ENCODE measurements at places on chromosomes 3 and 15.

- DNase-seq, result no peak
These were observed 143.5 kb downstream of the NUP210 start for GRCh38 chr3:13276438-13277195.

DNA sequence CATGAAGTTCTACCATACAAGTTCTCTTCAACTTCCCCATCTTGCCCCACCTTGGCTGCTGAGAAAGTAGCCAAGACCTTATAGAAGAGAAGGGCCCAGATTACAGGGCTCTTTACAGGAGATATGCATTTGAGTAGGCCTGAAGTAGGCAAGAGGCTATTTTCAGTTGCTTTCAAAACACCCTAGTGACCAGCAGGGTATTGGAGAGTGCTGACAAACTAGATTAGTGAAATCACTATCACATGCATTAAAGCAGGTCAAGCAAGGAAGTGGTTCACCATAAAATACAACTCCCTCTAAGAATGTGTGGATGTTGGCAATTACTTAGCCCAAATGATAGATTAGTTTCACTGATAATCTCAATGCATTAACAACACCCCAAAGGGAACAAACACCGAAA is 2.7 kb upstream of the LZTFL1 start:
- no peak for DNase-seq

DNA sequence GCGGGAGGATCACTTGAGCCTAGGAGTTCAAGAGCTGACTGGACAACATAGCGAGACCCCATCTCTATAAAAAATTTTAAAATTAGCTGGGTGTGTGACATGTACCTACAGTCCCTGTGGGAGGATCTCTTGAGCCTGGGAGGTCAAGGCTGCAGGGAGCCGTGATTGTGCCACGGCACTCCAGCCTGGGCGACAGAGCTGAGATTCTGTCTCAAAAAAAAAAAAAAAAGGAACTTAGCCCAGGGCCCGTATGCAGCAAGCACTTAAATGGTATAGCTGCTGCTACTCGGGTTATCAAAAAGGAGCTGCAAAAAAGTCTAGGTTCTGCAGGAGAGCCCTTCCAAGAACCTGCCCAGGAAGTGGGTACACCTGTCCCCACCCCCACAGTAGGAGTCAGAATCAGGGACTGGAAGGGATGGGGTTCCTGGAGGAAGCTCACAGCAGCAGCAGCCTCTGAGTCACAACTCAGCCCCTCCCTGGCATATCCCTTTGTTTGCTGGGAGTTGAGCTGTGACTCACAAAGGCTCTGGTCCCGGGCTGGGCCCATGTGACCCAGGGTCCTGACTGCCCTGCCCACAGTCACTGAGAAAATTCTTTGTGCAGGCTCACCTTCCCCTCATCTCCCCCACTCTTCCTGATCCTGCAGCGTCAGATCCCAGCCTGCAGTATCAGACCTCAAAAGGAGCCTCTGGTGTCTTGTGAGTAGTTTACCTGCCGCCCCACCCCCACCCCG is at the start of gene SPATA12:
SPATA12 (plus strand) TSS at position 576 of the 733 bp plus-strand sequence. CDS start 13,031 bp downstream, outside the sequence.
- peak; percentile 96 for DNase-seq

GRCh38 chr3:187242435-187242834 is 45.1 kb downstream of the RTP1 start:
- no peak for DNase-seq

GRCh38 chr15:33211176-33211808 is 16.8 kb upstream of the FMN1 start:
- no peak for DNase-seq

GRCh38 chr3:124586126-124587052 is 143.9 kb upstream of the UMPS start:
- no peak for DNase-seq

DNA sequence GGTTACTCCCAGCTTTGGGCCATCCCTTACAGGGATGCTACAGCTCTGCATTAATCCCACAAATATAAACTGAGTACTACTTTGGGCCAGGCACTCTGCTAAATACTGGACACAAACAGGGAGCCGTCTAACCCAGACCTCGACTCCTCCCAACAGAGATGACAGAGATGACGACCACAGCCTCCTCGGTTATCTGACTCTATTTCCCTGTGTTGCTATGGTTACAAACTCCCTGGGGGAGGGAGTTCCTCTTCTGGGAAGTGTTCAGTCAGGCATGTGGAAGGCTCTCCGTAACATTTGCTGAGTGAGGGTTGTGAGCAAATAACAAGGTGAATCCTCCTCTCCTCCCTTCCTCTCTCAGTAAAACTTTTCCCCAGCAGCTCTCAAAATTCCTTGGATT is 6.7 kb upstream of the CMTM7 start:
- no peak for DNase-seq

GRCh38 chr15:40999190-40999589 is 45.9 kb downstream of the CHAC1 start:
- no peak for DNase-seq

DNA sequence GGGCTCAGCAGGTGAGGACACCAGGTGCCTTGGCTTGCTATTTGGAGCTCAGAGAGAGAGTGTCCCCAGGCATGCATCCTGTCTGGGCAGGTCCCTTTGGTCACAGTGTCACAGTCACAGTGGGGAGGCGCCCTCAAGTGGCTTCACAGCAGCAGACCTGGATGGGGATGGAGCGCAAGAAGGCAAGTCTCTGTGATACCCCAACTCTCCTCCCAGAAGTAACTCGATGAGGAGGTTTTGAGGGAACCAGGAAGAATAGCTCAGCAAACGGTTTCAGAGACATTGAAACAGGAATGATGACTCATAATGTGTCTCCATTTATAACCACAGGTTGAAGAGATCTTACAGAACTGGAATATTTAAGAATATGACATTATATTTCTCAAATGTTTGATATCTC is 66.5 kb upstream of the SH3GL3 start:
- peak; percentile 69 for DNase-seq

GRCh38 chr3:58404396-58404795 is 29.2 kb downstream of the PDHB start:
- DNase-seq, result no peak

DNA sequence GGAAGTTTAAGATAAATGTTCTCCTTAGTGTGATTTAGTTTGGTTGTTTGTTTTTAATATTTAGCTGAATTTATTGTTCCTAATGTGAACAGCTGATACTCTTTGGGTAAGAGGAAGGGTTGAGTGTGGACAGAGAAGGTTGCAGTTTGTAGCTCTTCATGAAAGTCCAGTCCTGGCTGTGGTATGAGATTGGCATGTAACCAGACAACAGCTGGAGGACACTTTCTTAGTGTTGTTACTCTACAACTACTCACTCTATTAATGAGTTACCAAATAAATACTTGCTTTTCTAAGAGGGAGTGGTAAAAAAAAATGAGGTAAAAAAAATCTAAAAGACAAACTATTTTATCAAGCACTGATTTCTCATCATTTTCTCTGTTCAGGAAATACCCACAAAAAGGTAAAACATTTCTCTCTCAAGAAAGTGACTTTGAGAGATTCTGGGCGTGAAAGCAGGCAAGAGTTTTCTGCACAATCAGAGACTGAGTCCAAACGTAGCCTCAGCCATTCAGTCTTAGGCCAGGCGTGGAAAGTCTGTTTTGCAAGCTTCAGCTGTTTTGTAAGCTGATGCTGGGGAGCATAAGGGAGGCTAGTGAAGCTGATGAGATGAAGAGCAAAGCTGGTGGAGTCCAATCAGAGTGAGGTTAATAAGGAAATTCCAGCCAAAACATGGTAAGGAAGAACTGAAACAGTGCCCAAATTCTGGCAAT is 138.5 kb upstream of the ARPP21 start:
- DNase-seq, result no peak

DNA sequence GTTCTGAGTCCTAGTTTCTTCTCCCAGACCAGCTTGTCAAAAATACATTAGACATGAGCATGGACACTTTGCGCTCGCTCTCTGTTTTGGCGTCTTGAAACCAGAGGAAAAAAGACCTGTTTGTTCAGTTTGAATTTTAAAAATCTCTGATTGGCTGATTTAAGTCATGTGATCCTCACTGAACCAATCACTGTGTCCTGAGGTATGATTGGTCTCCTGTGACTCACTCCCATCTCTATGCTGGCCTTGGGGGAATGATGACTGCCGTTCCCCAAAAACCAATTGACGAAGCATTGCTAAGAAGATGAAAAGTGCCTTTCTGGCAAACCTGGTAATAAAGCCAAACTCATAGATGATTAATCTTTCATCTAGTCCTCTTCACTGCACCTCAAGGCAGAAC is 256.5 kb downstream of the IL5RA start:
- no peak for DNase-seq

DNA sequence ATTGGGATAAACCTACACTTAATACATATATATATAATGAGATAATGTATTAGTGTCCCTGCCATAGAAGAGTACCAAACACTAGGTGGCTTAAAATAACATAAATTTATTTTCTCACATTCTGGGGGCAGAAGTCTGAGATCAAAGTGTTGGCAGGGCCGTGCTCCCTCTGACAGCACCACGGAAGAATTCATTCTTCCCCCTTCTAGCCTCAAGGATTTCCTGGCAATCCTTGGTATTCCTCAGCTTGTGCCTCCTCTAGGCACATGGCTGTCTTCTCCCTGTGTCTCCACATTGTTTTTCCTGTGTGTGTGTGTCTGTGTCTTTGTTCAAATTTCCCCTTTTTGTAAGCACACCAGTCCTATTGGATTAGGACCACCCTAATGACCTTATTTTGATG is 115.2 kb upstream of the AGBL1 start:
- no peak for DNase-seq

- DNase-seq, result no peak
These were observed 357.4 kb upstream of the ATP11B start for GRCh38 chr3:182435860-182436259.

GRCh38 chr15:27500206-27500605 is 529.2 kb downstream of the GABRG3 start:
- no peak for DNase-seq

DNA sequence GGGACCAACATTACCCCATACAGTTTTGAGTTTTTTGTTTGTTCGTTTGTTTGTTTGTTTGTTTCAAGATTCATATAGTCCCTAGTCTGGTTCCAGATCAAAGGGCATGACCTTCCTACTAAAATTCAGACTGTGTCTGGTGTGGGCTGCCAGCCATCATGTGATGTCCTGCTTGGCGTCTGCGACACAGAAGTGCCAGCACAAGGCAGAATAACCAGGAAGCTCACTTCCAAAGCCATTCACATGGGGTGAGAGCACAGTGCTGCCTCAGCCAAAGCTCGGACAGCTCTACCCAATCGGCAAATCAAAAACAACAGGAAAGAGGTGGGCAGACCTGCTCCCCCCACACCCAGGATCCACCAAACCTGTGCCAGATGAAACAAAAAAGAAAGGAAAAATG is 142.6 kb upstream of the THBS1 start:
- no peak for DNase-seq

GRCh38 chr3:149879872-149880271 is 66.9 kb downstream of the RNF13 start:
- peak; percentile 24 for DNase-seq

DNA sequence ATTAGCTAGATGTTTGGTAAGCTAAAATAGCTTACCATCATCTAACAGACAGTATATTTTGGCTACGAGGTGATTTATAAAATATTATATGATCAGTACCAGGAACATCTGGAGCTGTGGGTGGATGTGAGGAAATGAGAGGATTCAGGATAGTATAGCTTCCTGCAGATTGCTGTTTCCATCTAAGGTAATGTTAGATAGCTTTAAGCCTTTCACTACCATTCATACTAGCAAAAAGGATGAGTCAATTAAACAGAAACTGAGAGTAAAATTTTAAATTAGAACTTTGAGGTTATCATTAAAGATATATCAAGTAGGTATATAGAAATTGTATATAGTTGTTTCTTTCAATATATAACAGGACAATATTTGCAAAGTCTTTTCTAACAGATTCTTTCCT is 8.0 kb downstream of the ZBTB20 start:
- no peak for DNase-seq

- peak; percentile 6 for DNase-seq
These were observed 271.5 kb upstream of the COL8A1 start for GRCh38 chr3:99366663-99367429.

DNA sequence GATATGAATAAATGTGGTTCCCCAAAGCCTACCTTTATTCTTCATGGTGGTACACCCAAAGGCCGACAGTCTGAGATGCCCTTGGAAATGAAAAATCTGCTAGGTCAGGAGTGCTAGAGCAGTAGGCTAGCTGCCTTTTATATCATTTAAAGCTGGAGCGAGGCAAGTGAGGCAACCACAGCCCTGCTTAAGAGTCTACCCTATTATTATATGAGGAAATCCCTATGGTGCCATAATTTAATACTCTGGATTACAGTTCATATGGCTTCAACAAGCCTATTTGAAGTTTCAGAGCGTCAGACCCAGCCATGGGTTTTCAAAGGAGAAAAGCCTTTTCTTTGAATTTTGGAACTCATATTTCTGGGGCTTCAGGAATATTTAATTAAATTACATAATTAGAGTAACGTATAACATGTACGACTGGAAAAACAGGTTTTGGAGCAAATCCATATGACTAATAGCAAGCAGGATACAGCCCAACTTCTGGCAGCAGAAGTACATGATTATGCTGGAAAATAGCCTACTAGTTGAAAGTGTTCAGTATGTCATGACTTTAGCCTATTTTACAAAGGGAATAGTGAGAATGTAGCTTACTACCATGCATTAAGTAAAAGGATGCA is 18.0 kb upstream of the SLTM start:
- DNase-seq, result peak; percentile 24

DNA sequence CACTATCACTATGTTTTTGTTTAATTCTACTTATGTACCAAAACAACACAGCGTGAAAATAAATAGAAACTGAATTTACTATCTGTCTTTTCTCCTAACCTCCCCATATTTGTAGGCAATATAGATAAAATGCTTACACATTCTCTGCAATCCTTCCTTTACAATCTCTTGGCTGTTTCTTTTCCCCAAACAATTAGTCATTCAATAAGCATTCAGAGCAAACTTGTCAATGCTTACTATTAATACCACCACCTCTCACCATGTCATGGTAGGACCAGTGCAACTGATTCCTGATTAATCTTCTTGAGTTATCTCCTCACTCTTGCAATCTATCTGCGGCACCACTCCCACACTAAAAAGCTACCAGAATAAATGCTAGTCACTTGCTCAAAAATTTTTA is 74.0 kb upstream of the TTBK2 start:
- no peak for DNase-seq

- DNase-seq, result no peak
These were observed 12.2 kb upstream of the MAPK6 start for GRCh38 chr15:52006702-52007340.

DNA sequence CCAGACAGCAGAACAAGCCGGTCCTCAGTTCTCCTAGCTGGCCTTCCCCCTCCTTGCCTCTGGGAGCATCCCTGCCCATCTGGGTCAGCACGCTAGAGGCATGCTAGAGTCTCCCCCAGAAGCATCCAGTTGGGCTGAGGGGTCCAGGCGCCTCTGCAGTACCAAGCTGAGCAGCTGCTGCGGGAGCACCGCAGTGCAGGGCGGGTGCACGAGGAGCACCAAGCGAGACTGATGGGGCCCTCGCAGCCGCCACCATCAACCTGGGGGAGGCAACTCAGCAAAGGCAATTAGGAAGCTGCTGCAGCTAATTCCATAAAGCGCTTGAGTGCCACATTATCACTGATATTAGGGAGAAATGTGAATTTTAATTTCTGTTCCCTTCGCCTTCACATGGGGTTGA is 12.4 kb downstream of the CACNA2D3 start:
- DNase-seq, result no peak

- DNase-seq, result no peak
These were observed 10.2 kb downstream of the GLCE start for GRCh38 chr15:69170597-69170996.

All from HCT116 (cell line).